ENCODE measurements at places on chromosomes 6 and 20.

DNA sequence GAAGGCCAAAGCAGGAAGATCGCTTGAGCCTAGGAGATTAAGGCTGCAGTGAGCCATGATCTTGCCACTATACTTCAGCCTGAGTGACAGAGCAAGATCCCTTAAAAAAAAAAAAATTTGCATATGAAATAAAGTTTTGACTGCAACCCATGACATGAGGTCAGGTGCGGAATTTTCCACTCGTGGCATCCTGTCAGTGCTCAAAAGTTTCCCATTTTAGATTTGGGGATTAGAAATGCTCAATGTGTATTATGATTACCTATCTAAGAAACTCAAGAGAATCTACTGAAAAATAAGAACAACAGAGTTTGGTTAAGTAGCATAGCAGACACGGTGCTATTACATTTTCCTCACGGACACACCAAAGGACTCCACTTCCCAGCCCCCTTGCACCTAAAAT is 11.7 kb downstream of the SLC23A2 start:
- no peak for DNase-seq

GRCh38 chr6:116465246-116465645 is 4.1 kb downstream of the CALHM6 start:
- DNase-seq = no peak

DNA sequence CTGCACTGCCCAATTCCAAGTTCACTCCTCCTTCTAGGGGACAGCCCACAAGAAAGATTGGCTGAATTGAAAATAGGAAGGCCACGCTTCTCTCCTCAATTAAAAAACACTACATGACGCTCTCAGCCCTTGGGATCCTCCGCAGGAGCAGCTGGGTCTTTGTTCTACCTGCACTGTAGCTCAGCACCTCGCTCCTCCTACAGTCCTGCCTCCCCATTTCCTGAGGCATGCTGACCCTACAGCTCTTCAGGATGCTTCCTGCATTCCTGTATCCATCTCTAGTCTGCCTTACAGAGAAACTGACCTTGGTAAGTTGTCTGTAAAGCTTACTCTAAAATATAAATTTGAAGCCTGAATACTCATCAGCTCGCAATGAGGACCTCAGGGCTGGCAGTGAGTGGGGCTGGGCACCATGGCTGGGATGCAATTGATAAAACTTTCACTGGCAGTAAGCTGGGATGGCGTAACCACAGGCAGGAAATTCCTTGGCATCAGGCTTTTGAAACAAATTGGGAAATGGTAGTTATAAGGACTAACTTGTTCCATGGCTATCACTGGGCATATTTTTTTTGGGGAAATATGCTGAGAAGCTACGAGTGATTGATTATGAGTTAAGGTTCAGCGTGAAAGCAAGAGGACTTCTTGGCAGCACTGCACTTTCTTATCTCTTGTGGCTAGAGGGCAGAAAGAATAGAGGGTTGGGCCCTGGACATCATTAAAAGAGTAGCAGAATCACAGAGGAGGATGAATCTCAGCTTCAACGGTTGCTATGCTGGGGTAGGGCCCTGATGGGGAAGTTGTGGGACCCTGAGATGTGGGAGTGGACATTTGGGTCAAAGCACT is 11.7 kb upstream of the SIRPB1 start:
- no peak for DNase-seq

DNA sequence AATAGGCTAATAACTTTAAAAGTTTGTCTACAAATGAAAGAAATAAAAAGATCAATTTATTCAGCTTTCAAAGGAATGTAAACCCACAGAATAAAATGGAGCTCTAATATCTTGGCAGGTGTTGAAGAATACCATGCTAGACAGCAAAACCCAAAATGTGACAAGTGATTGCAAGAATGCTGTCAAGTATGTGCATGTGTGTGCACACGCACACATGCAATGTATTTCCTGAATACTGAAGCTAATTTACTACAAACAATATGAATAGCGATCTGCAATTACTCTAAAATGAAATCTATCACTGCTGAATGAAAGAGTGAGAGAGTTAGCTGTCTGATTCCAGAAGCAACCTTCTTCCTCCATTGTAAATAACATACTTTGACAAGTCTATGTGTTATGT is 179.2 kb upstream of the HSF2 start:
- DNase-seq = no peak

DNA sequence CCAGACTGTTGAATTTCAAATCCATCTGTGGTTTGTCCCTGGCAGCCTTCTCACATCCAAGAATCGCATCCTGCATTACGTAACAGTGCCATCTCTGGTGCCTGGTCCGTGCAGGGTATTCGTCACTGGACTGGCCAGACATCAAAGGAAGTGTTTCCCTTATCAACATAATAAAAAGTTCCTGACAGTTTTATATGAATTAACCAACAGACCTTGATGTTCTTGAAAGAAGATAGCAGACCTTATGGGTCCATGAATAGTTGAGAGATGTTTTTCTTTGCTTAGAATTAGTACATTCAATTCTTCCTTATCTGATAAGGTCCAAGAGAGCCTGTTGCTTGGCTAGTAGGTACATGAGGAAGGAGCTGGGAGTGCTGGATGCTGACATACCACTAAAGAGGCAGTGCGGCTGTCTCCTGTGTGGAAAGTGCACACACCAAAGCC is 77.6 kb downstream of the PHACTR2 start:
- no peak for DNase-seq

DNA sequence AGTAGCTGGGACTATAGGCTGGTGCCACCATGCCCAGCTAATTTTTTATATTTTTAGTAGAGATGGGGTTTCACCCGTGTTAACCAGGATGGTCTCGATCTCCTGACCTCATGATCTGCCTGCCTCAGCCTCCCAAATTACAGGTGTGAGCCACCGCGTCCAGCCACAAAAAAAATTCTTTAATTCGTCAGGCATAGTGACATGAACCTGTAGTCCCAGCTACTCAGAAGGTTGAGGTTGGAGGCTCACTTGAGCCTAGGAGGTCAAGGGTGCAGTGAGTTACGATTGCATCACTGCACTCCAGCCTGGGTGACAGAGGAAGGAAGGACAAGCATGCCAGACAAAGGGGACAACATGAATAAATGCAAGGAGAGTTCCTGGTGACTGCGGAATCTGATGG is 19.5 kb upstream of the ASXL1 start:
- no peak for DNase-seq

DNA sequence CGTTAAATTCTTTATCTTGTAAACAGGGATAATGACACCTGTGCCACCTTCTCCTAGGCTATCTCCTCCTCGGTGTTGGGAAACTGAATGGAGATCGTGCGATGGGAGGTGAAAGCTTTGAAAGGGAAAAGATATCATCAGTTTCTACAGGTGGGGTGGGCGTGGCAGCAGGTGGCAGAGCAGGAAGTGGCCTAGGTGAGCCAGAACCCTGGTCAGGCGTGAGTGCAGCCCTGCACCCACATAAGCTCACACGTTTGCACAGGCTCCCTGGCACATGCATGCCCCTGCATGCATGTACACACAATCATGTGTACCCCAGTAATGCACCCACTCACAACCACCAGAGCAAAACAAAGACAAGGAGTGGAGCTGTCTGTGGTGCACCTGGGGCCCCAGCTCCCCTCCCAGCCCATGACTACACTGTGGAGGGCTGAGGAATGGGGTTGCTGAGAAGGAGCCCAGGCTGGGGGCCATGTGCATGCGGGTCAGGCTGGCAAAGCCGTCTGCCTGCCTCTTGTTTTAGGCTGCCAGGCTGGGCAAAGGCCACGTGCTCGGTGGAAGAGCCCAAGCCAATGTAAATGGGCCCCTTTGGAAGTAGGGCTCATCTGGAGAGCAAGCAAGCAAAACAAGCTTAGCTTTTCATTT is 61.5 kb downstream of the TFAP2C start:
- no peak for DNase-seq

- no peak for DNase-seq
Measured at GRCh38 chr6:154471609-154472362, 38.7 kb downstream of the CNKSR3 start.

- DNase-seq = peak; percentile 41
Measured at GRCh38 chr6:34145161-34146020, 496 bp downstream of the GRM4 start.

DNA sequence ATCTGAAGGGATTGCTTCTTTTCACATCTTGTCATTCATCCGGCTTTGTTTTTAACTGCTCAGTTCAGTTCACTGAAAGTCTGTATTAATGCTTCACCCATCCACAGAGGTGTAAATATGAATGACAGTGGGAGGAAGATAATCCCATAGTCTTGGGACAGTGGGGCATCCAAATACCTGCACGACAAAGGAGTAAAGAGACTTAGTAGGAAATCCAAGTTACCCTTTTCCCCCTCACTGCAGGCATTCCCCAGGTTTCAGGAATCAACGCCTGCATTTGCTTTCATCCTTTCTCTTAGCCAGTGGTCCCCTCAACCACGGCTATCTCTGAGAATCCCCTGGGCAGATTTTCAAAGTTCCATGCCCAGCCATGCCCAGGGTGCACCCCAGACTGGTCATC is 110.2 kb downstream of the MYLK4 start:
- no peak for DNase-seq
